ENCODE measurements at places on chromosomes 13 and 19. TPM values are rescaled to one million over a fixed set of nuclear protein-coding genes. Genes with fewer than 3 reads are reported as not detected.

GRCh38 chr13:110771194-110771593 is 57.7 kb downstream of the ING1 start:
- DNase-seq, result no peak

DNA sequence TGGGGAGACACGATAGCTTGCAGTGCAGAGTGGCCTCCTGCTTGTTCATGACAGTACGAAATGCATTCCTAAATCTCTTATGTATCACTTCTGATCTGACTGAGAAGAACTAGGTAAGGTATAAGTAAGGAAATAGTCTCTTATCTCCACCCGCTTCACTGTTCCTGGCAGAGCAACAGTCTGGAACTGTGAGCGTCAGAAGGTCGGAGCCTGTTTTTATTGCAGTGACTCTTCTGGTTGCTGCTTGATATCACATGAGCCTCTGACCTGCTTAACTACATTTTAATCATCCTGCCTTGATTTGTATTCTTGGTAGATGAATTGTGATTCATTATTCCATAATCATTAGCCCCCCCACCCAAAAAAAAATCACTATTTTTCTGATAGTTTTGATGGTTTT is 69.0 kb downstream of the COL4A2 start:
- DNase-seq, result no peak

GRCh38 chr13:79456656-79457365 is 24.1 kb upstream of the NDFIP2 start:
- no peak for DNase-seq

- no peak for DNase-seq
Measured at GRCh38 chr19:33067121-33067520, 2.4 kb upstream of the RHPN2 start.

GRCh38 chr19:55696301-55697068 is 21.5 kb downstream of the EPN1 start:
- no peak for DNase-seq

GRCh38 chr19:42285541-42285941 is 16.4 kb upstream of the PRR19 start:
- DNase-seq, result peak; percentile 67

DNA sequence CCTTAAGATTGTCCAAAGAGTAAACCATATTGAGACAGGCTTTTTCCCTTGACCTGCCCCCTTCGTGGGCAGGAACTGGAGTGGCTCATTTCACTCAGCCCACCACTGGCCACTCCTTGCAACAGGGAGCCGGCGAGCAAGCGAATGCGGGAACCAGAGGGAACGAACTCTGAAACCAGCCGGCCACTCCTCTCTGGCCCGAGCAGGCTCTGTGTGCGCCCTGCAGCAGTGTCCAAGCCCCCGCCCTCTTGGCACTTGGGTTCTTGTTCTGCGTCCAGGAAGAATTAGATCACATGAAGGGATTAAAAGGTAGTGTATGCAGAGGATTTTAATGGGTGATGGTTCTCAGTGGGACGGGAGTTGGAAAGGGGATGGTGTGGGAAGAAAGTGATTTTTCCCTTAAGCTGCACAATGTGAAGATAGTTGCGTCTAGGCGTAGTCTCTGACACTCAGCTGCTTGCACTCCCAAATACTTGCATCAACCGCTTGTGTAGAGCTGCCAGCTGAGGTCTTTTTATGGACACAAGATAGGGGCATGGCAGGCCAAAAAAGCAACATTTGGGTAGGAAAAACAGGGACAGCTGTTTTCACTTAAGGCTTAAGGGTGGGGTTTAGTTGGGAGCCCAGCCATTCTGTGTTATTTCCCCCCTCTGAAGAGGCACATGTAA is 1209.7 kb upstream of the PCDH20 start:
- DNase-seq, result no peak

DNA sequence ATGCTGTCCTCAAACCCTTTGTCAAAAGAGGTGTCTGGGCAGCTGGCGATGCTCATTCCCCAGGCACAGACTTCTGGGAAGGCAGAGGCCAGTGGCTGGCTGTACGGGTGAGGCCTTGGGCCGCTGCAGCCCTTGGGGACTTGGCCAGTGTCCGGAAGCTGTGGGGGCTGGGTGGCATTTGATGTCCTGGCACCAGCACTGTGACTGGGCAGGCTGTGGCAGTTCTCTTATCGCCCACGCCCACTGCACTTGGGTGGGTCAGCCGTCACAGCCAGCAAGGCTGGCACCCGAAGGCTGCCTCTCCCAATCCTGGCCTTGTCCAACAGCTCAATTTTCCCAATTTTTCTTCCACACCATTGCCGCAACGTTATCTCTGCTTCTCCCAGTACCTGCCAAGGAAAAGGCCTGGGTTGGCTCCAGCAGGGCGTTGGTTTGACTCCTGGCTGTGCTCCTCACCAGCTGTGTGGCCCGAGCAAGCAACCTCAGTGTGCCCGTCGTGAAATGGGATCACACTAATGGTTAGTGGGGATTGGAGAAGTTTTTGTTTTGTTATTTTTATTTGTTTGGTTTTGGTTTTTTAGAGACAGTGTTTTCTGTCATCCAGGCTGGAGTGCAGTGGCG is 12.7 kb upstream of the SLC44A2 start:
- no peak for DNase-seq

DNA sequence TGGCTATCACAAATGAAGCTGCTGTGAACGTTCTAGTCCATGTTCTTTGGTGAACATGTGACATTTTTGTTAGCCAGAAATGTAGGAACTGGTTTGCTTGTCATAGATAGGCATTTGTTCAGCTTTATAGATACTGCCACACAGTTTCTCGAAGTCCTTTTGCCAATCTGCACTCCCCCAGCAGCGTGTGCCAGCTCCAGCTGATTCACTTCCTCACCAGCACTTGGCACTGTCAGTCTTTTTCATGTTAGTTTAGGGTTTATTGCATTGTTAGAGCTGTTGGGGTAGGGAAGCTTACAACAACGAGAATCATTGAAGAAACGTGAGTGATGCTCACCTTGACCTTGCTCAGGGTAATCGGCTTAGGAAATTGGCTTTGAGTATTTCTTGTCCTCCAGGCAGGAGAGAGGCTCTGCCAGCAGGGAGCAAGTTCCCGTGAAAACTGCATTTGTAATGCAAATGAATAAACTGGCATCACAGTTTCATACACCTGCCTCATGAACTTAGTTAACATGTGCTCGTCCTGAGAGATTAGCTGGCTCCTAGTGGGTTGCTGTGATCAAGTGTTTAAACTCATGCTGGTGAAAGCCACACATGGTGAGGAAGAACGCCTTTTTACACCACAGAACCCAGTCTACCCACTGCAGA is 83.9 kb downstream of the ING1 start:
- no peak for DNase-seq

GRCh38 chr13:113859311-113860050 is 4.4 kb downstream of the GAS6 start:
- no peak for DNase-seq

GRCh38 chr19:51027126-51027806 is 850 bp upstream of the KLK11 start:
- no peak for DNase-seq

GRCh38 chr19:51119101-51119500 is 5.6 kb upstream of the SIGLEC9 start:
- no peak for DNase-seq

DNA sequence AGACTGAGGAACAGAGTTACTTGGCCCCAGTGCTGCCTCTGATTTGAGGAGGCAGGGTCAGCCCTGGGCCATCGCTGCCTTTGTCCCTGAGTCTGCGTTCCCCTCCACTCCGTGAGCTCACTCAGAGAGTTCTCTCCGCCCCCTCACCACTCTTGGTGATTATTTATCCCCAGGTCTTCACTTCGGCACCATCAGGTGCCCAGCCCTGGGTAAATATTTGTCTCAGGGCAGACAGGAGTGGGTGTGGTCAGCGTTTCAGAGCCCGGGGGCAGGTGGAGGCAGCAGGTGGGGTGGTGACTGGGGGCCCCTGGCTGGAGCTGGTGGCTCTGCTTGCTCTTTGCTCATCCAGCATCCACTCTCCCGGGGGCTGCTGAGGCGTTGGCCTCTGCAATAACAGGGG is 20.6 kb downstream of the PPP1R37 start:
- no peak for DNase-seq

Gene PLEKHJ1
- total RNA-seq, result 82.4 TPM

Data from B cell (primary cell).